ENCODE measurements at places on chromosomes 5 and 9.
A peak's percentile ranks its signal among the peaks of the same experiment; 100 is the strongest.

- DNase-seq, result no peak
Observed at GRCh38 chr5:16477541-16477940, 11.9 kb upstream of the ZNF622 start.

DNA sequence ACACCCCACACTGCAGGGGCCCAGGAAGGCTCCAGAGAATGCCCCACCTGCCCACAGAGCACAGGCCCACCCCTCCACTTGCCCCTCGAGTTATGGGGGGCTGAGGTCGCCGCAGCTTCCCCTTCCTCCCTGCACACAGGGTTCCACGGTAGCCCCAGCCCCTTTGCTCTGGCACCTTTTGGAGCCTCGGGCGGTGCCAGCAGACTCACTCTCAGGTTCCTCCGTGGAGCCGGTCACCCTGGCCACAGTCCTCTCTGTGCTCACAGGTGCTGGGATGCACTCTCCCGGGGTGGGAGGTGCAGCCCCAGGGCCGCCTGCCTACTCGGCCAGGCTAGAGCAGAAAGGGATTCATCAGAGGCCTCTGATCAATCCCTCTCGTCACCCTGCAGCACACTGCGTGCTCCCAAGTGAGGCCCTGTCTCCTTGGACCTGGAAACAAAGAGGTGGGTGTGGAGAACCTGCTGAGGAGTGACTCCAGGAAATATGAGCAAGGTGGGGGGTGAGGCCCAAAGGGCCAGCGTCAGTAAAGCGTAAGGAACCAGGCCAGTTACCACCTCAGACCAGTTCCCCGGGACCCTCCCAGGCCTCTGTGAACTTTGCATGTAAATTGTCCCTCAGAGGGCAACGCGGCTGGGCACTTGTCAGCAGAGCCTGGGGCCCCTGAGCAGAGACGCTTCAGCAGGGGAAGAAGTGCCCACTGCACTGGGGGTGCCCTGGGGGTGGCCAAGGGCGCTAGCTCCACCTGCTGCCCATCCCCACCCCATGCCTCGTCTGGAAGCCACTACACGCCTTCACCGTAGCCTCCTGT lies 167.8 kb downstream of the OLFM1 start:
- no peak for DNase-seq

GRCh38 chr5:17794815-17795214 lies 160.6 kb downstream of the TAF11L14 start:
- DNase-seq, result no peak

- DNase-seq, result no peak
Observed at GRCh38 chr9:22084336-22085035, 75.4 kb upstream of the CDKN2B start.

DNA sequence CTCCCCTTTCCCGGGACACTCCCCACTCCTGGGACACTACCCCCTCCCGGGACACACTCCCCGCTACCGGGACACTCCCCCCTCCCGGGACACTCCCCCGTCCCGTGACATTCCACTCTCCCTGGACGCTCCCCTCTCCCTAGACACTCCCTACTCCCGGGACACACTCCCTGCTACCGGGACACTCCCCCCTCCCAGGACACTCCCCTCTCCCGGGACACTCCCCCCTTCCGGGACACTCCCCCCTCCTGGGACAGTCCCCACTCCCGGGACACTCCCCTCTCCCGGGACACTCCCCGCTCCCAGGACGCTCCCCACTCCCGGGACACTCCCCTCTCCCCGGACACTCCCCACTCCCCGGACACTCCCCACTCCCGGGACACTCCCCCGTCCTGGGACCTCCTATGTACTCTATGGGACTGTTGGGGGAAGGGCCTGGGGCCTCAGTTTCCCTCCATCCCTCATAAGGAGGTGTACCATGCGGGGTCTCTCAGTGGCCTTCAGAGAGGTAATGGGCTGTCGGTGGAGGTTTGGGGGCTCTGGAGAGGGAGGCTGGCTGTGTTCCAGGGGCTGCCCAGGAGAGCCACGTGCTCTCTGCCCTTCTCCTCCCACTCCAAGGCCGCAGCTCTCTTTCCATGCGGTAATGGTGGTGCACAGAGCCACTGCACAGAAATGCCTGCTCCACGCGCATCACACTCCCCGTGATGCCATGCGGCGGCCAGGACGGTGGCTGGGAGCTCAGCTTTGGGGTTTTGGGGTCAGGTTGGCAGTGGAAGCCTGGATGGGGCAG lies 96.2 kb downstream of the RXRA start:
- no peak for DNase-seq

DNA sequence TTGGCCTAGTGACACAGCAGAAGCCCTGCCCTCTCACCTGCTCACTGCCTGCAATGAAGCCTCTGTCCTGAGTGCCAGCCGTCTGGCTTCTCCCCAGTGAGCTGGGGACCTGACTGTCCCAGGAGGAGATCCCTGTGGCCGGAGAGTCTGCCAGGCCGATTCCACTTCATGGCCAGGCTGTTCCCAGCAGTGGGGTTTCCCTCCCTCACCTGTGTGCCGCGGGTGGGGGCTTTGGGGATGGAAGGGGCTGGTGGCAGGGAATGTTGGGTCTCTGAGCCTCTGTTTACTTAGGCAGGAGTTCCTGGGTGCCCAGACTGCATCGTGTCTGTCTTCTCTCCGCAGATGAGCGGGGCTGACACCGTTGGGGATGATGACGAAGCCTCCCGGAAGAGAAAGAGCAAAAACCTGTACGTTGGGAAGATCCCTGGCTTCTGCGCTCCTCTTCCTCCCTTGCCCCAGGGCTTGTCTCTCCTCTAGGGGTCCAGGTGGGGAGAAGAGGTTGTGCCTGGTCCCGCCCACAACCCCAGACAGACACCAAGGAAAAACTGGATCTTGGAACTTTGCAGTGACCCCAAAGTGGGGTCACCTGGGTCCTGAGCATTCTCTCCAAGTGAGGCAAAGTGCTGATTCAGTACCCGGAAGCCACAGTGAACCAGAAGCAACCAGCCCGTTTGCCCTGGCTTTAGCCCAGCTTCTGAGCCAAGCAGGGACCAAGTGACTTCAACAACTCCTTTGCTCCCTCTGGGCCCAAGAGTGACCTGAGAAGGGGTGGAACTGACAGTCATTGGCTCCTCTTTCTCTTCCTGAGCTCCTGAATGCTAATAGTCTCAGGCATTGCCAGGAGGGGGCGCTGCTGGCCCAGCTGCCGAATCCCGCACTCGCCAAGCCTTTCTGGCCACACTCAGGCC lies 127.7 kb downstream of the RGS3 start:
- DNase-seq, result peak; percentile 53

GRCh38 chr5:131220566-131220965 lies 43.3 kb upstream of the CDC42SE2 start:
- DNase-seq, result no peak

DNA sequence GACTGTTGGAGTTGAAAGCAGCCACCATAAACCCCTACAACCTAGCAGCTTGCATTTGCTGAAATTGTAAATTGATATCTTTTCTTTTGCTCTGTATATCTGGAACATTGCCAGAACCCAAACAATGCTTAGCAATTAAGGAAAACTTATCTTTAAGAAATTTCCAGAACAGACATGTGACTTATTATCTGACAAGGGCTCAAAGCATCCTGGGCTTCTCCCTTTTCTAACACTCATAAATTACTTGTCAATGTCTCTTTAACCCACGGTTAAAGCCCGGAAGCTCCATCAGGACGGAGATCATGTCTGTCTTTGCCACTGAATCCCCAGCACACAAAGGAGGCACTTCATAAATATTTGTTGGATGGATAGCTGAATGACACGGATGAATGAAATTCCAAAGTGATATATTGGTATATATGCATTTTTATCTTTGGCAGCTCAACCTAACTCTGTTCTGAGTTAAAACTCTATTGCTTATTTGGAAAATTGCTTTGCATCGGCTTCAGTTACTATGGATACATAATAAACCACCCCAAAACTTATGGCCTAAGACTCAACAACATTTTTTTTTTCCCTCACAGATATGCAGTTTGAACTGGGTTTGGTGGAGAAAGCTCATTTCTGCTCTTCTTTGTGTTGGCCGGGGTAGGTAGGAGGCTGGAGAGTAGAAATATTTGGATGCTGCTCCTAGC lies 103.1 kb upstream of the CLINT1 start:
- no peak for DNase-seq

GRCh38 chr9:133701981-133702797 lies 36.0 kb downstream of the SARDH start:
- DNase-seq, result peak; percentile 76

DNA sequence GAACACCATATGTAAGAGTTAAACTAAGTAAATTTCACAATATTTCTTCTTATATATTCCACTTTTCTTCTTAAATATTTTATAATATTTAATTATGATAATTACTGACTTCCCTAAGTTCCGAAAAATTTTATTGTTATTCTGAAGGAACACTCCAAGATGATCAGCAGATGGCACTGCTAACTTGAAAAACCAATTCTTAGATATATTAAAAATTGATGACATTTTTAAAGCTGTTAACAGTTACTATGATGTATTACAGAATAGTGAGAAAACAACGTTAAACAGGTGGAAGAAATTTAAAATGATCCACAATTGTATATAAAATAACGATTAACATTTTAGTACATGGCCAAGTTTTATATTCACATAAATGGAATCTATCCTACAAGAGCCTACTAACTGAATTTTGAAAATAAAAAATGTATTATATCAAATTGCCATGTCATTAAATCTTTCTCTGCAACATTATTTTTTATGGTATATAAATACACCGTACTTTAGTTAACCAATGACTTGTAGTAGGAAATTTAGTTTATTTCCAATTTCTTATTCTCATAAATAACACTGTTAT lies 30.1 kb upstream of the MUSK start:
- no peak for DNase-seq

DNA sequence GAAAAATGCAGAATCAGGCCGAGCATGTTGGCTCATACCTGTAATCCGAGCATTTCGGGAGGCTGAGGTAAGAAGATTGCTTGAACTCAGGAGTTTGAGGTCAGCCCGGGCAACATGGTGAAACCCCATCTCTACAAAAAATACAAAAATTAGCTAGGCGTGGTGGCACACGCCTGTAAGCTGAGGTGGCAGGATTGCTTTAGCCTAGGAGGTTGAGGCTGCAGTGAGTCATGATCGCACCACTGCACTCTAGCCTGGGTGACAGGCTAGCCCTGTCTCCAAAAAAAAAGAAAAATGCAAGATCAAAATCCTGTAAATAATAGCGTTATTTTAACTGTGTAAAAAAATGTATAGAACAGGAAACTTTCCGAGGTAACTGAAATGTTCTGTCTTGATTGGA lies 39.4 kb downstream of the RNF44 start:
- no peak for DNase-seq

GRCh38 chr9:112605518-112605917 lies 112.4 kb downstream of the INIP start:
- no peak for DNase-seq

GRCh38 chr9:113622600-113623400 lies 159.3 kb downstream of the RGS3 start:
- DNase-seq, result peak; percentile 24

DNA sequence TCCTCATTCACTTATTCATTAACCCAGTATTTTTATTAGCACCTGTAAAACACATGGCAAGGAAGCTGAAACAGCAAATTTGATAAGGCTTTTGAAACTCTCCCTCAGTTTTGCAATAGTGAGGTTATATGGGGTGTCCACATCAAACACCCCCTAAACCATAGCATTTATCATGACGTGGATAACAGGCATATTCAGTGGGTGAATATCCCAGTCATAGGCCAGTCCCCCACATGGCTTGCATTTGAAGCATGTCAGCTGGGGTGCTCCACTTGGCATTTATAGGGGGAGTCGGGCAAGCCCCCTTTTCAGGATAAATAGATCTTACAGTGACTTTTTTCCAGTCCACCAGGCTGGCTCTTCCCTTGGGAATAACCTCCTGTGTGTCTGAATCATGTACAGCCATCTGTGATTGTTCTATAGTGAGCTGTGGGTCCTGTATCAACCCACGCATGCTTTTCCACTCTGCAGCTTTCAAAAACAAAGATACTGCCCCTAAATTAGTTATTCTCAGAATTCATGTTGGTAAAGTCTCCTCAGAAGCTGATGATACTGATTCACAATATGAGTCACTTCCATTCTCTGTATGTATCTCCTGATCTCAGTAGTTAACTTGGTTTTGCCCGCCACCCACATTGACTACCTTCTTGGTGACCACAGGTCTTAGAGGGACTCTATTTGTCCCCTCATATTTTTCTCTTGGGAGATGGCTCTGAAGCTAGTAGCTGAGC lies 84.4 kb upstream of the SPIN1 start:
- DNase-seq, result peak; percentile 39

GRCh38 chr9:91253488-91253887 lies 108.2 kb downstream of the AUH start:
- no peak for DNase-seq

DNA sequence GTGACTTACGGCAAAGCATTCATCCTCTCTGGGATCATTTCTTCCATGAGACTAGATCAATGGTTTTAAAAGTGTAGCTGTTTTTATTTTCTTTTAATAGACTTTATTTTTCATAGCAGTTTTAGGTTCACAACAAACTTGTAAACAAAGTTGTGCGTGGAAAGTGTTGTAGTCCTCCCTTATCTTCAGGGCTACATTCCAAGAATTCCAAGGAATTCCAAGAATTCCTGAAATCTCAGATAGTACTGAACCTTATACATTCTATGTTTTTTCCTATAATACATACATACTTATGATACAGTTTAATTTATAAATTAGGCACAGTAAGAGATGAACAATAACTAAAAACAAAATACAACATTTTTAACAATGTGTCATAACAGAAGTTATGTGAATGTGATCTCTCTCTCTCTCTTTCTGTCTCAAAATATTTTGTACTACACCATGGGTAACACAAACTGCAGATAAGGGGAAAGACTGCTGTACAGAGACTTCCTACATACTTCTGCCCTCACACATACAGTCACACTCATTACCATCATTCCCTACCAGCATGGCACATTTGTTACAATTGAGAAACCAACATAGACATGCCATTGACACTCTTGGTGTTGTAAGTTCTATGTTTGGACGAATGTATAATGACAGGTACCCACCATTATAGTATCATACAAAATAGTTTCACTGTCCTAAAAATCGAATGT lies 1933.2 kb upstream of the WWC1 start:
- DNase-seq, result no peak

DNA sequence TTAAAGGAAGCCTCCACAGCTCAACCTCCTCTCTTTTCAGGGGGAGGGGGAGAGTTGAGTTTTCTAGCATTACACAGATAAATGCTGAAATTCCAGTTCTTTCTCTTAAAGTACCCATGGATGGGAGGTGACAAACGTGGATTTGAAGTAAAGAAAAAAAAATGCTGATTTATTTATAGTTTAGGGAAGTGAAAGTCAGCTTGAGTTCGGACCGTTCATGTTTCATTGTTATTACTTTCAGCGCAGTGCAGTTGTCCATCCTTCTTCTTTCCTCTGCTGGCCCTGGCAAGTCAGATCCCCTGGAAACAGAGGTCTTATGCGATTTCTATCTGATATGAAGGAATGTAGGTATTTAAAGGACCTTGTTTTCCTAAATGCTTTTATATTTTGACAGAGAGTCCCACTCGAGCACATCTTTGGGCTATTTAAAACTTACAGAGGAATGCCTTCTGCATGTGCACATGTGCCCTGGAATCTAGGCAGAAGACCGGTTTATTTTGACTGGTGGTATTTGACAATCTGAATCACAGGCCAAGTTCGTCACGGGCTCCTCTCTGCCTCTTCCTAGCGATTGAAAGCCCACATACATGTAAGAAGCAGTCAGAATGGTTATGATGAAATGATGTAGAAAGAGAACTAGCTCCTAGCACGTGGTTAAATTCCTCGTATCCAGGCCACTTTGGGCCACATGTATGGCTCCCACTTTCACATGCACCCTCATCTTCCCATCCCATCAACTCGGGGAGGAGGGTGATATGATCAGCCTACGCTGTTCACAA lies 385.2 kb upstream of the KLF4 start:
- DNase-seq, result no peak

- DNase-seq, result no peak
Observed at GRCh38 chr5:121292664-121293063, 559.0 kb upstream of the FTMT start.

- DNase-seq, result no peak
Observed at GRCh38 chr5:39419796-39420195, 5.0 kb downstream of the DAB2 start.
